ENCODE measurements at places on chromosomes 13 and 19. TPM values are rescaled to one million over a fixed set of nuclear protein-coding genes. Genes with fewer than 3 reads are reported as not detected.

HAUS5 gene
- 3.9 TPM for total RNA-seq

NBEA gene
- total RNA-seq, result 24.7 TPM

DNA sequence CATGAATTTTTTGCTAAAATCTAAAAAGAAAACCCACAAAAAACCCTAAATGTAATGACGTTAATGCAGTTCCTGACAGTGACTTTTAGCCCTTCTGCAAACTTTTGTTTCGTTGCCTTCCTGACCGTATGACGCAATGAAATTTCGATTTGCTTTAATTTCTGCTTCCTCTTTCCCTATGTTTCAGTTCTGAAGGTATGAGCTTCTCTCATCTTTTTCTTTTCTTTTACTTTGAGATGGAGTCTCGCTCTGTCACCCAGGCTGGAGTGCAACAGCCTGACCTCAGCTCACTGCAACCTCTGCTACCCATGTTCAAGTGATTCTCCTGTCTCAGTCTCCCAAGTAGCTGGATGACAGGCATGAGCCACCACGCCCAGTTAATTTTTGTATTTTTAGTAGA lies 6.1 kb upstream of the LILRA5 start:
- H3K4me1 ChIP-seq, result no peaks in the 10 kb centered on the region
- DNase-seq, result no peak
- H3K27ac ChIP-seq, result no peak overlapping the region
- H3K27me3 ChIP-seq, result no peaks in the 10 kb centered on the region
- no peaks in the 10 kb centered on the region for H3K36me3 ChIP-seq
- H3K4me3 ChIP-seq, result no peak overlapping the region

ARHGAP33 gene
- total RNA-seq, result 1.4 TPM

DNA sequence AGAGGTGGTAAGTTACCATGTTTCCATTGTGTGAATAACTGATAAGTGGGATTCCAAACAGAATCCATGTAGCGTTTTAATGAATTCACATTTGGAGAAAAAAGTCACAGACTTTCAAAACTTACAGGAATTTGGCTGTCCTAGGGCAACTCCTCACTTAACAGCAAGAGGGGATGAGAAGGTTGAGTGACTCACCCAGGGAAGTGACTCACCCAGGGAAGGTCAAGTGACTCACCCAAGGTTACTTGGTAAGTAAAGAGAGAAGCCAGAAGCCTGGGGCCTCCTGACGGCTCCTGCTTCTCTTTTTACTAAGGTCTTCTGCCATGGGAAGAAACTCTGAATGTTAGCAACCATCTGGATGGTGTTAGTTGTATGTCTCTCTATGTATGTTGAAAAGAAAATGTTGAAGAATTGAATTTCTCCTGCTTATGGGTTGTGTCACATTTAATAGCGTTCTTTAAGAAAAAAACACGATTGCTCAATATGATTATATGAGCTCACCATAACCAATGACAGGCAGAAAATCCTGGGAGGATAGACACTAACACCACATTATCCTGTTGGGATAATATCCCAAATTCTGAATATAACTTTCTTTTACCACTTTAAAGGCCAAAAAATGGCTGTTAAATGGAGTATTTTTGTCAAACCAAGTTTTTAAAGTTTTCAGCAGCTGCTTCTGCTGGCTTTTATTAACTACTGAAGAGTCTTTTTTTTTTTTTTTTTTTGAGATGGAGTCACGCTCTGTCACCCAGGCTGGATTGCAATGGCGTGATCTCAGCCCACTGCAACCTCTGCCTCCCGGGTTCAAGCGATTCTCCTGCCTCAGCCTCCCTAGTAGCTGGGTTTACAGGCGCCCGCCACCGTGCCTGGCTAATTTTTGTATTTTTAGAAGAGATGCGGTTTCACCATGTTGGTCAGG lies 195.6 kb downstream of the GGACT start:
- no peak overlapping the region for H3K4me3 ChIP-seq
- no peaks in the 10 kb centered on the region for H3K27me3 ChIP-seq
- H3K4me1 ChIP-seq, result no peaks in the 10 kb centered on the region
- DNase-seq, result peak; percentile 95

MRPS31 gene
- total RNA-seq, result 17.8 TPM

DNA sequence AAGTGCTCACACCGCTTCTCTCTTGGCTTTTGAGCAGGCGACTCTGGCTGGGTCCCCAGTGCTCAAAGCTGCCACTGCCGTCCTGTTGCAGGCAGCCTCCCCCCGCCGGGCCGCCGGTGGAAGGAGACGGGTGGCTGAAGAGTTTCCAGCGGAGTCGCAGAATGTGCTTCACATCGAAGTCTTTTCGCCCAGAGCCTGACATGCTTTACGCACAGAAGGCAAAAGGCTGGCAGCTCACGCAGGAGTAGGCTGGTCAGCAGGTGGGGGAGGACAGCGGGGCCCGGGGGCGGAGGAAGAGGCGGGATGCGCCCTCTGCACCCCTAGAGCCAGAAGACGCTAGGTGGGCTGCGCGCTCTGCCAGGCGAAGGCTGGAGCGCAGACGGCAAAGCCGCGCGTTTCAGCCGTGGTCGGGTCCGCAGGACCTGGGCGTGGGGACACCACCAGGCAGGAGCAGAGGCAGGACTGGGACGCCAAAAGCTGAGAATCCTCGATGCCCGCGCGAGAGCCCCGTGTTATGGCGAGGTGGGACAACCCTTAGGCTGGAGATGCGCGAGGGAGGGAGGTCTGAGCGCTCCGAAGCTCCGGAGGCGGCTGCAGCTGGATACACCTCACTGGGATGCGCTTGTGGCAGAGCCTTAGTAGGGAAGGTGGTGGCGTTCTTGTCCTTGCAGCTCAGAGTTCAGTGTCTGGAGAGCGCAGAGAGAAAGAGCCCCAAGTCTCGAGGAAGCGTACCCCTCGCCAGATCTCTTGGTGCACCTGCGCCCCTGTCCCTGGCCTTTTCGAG lies at the start of gene ATXN8OS:
ATXN8OS (plus strand) TSS at position 329 of the 784 bp plus-strand sequence.
- no peak within 1 kb of the TSS for H3K4me3 ChIP-seq
- no peaks in the 10 kb centered on the region for H3K27me3 ChIP-seq
- no peaks in the 10 kb centered on the region for H3K4me1 ChIP-seq

CD320 gene
- total RNA-seq, result 51.0 TPM

- DNase-seq, result no peak
- no peaks in the 10 kb centered on the region for H3K27me3 ChIP-seq
- no peaks in the 10 kb centered on the region for H3K36me3 ChIP-seq
- no peak overlapping the region for H3K4me3 ChIP-seq
- H3K27ac ChIP-seq, result no peak overlapping the region
- no peaks in the 10 kb centered on the region for H3K4me1 ChIP-seq
These were observed 728.4 kb downstream of the SLITRK1 start for GRCh38 chr13:83153848-83154247.

ERVV-1 gene
- not detected for total RNA-seq

ZNF420 gene
- 5.6 TPM for total RNA-seq

DNA sequence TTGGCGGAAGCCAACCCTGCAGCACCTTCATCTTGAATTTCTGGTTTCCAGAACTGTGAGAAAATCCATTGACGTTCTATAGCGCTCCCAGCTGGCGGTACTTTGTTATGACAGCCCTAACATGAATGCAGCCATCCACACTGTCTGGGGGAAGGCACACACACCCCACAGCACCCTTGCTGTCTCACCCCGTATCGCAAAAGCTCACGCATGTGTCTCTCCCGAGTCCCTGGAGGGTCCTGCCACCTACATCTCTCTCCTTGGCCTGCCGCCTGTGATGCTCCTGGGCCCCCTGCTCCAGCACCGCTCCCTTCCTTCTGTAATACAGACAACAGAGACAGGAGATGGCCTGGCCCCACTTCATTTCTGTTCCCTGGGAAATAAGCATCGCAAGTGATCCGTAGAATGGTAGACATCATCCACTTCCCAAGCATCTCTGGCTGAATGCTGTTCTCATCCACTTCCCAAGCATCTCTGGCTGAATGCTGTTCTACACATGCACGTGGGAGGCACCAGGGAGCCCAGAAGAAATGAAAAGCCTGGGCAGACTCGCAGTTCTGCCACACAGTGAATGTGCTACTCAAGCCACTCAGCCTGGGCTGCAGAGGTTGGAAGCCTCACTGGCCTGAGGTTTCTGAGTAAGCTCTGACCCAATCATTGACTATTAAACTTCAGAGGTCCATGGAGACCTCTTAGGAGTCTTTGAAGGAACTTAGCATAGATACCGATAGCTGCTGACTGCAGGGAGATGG lies 29.6 kb downstream of the EPN1 start:
- no peak for DNase-seq
- H3K36me3 ChIP-seq, result no peaks in the 10 kb centered on the region
- no peak overlapping the region for H3K27ac ChIP-seq
- no peaks in the 10 kb centered on the region for H3K27me3 ChIP-seq

ZNF296 gene
- total RNA-seq, result 0.43 TPM

DNA sequence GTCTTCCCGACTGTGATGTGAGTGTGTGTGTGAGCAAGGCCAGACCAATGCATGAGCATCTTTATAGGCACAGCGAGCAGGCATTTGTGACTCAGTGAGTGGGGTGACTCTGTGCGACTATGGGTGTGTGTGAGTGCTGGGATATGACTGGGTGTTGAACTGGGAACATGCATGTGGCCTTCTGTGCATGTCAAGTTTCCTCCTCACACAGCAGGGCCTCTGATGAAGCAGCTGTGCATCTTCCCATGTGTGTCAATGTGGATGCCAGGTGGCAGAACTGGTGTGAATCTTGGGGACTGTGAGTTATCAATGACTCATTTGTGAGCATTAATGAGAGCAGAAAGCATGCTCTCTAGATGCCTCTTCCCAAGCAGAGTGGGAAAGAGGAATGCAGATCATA lies 12.1 kb upstream of the LGALS14 start:
- H3K4me3 ChIP-seq, result no peak overlapping the region
- DNase-seq, result no peak
- H3K27me3 ChIP-seq, result no peaks in the 10 kb centered on the region
- no peaks in the 10 kb centered on the region for H3K4me1 ChIP-seq

- no peaks in the 10 kb centered on the region for H3K27me3 ChIP-seq
- H3K4me1 ChIP-seq, result no peaks in the 10 kb centered on the region
- H3K4me3 ChIP-seq, result peak overlapping the region; percentile 74
These were observed 606 bp downstream of the PRDX2 start for GRCh38 chr19:12800923-12801465.

- no peak overlapping the region for H3K4me3 ChIP-seq
- peaks cover 64% of the 10 kb centered on the region for H3K4me1 ChIP-seq
- peak overlapping the region; percentile 43 for H3K27ac ChIP-seq
- no peak for DNase-seq
These were observed 43.3 kb downstream of the ATP11A start for GRCh38 chr13:112733112-112733511.

ZNF665 gene
- 2.2 TPM for total RNA-seq

DNA sequence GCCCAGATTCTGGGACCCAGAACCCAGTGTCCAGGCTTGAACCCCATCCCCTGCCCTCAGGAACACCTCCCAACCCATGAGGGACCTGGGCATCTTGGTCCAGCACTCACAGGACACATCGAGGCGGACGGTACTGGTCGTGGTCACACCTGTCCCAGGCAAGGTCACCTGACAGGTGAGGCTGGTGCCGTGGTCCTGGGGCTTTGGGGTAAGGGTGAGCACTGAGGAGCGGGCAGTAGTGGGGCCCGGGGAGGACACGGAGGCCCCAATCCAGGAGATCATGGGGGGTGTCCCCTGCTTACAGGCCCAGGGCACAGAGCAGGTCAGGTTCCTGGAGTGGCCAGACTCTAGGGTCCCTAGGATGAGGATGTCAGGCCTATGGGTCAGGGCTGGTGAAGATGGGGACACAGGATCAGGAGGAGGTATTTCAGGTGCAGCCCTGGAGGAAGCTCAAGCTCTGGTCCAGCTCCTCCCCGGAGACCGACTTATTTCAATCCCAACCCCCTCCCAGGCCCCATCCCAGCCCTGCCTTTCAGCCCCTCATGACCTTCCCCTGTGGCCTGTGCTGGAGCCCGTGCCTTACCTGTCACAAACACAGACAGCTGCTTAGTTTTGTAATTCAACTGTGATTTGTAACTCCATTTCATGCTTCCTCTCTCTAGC lies 772 bp downstream of the SIGLEC8 start:
- H3K4me3 ChIP-seq, result no peak overlapping the region
- H3K4me1 ChIP-seq, result no peaks in the 10 kb centered on the region
- no peaks in the 10 kb centered on the region for H3K36me3 ChIP-seq
- H3K27ac ChIP-seq, result no peak overlapping the region
- no peaks in the 10 kb centered on the region for H3K27me3 ChIP-seq

CPT1C gene
- 1.2 TPM for total RNA-seq

ZNF497 gene
- total RNA-seq, result 0.56 TPM

GRCh38 chr13:21850013-21851006 lies 179.4 kb downstream of the FGF9 start:
- H3K4me3 ChIP-seq, result no peak overlapping the region
- H3K27me3 ChIP-seq, result no peaks in the 10 kb centered on the region
- no peaks in the 10 kb centered on the region for H3K36me3 ChIP-seq
- no peak for DNase-seq
- H3K4me1 ChIP-seq, result no peaks in the 10 kb centered on the region
- H3K27ac ChIP-seq, result no peak overlapping the region

ANGPTL4 gene
- 69.1 TPM for total RNA-seq

ZNF540 gene
- total RNA-seq, result 2.6 TPM

All from right atrium auricular region (tissue), 2 donors.